AG04450 (cell line): ENCODE measurements at places on chromosomes 7 and 10.

- no peak for DNase-seq
Measured at GRCh38 chr7:130298544-130299326, 5.8 kb downstream of the CPA4 start.

- no peak for DNase-seq
Measured at GRCh38 chr10:76647301-76647700, 990.3 kb downstream of the KCNMA1 start.

DNA sequence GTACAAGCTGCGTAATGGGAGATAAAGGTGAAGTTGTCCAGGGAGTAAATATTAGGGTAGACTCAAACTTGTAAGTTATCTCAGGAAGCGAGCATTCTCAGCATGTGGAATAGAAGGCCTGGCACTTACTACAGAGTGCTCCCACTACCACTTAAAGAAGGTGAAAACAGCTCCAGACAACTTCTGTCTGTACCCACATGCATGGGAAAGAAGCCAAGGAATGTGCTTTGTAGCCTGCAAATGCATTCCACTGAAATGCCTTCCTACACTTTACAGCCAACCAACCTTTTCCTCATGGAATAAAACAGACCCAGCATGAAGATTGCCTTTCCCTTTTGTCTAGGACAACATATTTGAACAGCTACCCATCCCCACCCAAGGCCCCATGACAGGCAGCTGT lies 45.4 kb upstream of the NPSR1 start:
- no peak for DNase-seq

DNA sequence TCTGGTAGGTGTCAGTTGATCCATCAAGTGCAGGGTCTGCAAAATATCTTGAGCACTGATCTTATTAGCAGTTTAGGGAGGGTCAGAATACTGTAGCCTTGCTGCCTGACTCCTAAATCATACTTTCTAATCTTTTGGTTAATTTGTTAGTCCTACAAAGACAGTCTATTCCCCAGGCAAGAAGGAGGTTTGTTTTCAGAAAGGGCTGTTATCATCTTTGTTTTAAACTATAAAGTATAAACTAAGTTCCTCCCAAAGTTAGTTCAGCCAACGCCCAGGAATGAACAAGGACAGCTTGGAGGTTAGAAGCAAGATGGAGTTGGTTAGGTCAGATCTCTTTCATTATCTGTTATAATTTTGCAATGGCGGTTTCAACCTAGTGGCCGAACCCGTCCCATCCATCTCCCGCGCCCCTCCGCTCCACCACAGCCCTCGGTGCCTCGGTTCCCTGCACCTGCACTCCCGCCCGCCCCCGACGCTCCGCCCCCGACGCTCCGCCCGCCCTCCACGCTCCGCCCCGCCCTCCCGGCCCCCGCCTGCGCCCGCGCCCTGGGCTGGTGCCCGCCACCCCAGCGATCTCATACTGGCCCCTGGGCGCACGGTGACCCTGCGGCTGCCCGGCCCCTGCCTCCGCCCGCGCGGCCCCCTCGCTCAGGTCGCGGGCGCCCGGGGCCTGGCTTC lies at the start of gene ADCK2:
Gene ADCK2, plus strand, starts transcription at position 564 of the 681 bp plus-strand sequence. CDS start 386 bp downstream, outside the sequence.
- no peak for DNase-seq

GRCh38 chr10:133141958-133142340 lies 18.1 kb upstream of the KNDC1 start:
- no peak for DNase-seq
